ENCODE measurements at places on chromosomes 11 and 22. TPM values are rescaled to one million over a fixed set of nuclear protein-coding genes. Genes with fewer than 3 reads are reported as not detected.
A peak's percentile ranks its signal among the peaks of the same experiment; 100 is the strongest.

GRCh38 chr11:10579700-10580099 lies 11.2 kb upstream of the LYVE1 start:
- no peak for DNase-seq

DNA sequence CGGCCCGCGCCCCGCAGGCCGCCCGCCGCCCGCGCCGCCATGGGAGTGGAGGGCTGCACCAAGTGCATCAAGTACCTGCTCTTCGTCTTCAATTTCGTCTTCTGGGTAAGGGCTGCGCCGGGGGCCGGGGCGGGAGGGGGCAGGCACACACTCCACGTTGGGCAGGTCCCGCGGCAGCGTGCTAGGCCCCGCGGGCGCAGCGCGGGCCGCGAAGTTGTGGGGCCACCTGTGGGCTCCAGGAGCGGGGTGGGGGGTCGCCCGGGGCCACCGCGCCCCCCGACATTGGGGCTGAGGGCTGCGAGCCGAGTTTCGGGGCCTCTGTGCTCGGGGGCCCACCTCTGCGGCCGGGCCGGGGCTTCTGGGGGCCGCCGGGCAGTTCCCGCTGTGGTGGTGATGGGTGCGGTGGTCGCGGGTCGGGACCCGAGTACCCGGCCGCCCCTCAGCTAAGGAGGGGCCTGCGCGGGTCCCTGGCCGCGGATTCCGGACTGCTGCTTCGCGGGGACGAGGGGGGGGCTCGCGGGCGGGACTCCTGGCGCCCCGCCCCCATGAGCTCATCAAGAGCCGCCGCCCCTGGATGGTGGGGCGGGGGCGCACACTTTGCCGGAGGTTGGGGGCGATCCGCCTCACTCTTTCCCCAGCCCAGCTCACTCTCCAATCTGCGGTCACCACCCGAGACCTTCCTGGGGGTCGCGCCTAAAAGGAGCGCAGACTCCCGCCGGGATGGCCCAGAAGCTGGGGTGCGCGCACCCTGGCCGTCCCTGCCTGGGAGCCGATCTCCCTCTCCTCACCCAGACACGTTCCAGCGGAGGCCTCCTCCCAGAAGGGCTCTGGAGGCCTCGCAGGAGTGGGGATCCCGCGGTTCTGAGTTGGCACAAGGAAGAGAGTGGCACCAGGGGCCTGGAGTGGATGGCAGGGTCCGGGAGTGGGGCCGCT lies 667 bp downstream of the CD81 start:
- DNase-seq = peak; percentile 45

DNA sequence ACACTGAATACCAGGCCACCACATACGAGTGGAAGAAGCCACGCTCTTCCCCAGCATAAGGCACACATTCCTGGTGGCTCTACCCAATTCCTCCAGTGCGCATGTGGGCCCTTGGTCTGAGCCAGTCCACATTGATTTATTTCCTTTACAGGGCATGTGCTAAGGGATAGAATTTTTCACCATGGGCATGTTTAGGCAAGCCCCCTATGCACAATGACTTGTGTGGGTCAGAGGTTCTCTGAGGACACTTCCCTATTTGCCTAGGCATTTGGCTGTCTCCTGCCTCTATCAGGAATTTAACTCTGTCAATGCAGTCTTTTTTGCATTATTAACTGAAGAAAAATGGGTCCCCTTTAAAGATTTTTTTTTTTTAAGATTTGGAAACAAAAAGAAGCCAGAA lies 718.1 kb downstream of the NTM start:
- DNase-seq = no peak

GRCh38 chr11:69374946-69375310 lies 81.0 kb downstream of the MYEOV start:
- DNase-seq = no peak

GRCh38 chr22:45830531-45831245 lies 146.3 kb downstream of the WNT7B start:
- peak; percentile 81 for DNase-seq

DNA sequence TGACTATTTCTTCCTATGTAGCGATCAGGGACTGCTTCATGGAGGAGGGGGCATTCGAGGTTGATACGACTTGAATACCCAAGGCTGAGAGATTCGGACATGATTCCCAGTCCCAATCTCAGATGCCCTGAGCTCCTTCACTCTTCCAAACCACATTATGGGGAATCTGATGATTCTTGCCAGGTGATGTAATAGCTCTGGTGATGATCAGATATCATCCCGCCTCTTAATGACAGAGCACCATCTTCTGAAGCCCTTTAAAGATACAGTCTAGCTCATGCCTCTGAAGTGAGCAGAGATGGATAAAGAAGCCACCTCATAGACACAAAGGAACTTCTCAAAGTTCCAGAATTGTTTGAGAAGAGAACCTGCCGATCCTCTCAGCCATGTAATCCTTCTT lies 8.9 kb upstream of the CLMP start:
- no peak for DNase-seq

DNA sequence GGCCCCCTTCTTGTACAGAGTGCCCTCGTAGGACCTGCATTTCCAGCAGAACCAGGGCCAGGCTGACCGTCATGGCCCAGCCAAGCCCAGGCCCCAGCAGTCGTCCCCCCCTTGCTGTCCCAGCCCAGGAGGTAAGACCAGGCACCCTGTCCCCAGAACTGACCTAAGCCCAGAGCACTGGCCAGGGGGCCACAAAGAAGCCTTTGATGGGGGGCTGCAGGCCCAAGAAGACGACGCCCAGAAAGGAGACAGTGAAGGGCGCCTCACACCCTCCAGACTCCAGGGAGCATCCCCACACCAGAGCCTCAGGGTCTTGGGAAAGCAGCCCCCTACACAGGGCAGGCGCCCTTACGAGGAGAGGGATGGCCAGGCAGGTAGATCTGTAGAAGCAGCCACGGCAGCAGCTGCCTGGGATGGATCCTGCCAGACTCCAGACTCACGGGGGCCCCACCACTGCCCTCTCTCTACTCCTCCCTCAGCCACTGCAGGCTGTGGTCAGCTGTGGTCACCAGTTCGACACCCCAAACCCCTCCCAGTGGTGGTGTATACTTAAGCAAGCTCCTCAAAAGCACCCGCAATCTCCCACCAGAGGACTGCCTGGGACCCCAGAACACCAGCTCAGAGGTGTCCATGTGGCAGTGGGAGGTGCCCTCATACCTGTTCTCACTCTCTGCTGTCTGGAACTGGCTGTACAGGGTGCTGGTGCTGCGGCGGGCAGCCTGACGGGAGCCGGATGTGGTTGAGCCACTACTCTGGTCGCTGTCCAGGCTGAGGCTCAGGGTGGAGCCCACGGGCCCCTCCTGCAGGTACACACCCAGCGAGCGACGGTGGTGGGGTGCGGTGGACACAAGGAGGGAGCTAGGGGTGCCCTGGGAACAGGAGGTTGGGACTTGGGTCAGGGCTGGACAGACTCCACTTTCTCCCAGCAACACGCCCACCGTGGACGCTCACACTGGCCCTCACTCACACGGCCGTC lies 27.0 kb downstream of the SBF1 start:
- no peak for DNase-seq

- DNase-seq = no peak
Measured at GRCh38 chr11:61095021-61095420, 7.3 kb upstream of the CD5 start.

DNA sequence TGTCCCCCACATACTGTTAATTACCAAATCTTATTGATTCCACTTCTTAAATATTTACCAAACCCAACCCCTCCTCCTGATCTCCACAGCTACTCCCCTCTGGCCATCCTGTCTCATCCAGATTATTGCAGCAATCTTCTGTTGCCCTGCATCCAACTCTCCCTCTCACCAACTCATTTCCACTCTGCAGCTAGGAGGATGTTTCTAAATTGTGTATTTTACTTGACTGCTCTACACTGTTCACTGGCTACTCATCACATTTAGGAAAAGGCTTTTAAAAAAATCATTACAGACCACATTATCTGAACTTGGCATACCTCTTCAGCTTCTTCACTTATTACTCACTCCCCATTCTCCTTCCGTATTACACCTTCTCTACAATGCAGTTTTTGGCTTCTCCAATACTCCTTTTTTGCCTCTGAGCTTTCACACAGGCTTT lies 117.9 kb downstream of the ATG16L2 start:
- no peak for DNase-seq

DNA sequence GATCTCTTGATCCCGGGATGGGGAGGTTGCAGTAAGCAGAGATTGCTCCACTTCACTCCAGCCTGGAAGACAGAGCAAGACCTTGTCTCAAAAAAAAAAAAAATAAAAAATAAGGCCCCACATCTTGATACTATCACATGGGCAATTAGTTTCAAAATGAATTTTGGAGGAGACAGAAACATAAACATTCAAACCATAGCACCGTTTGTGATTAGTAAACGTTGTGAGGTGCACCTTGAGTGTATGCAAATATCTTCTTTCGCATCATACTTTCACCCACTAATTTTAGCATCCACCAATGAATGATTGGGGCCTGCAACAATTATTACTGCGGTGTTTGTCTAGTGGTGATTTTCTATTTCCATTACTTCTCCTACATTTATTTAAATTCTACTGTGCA lies 11.0 kb upstream of the SPDYC start:
- DNase-seq = no peak

DNA sequence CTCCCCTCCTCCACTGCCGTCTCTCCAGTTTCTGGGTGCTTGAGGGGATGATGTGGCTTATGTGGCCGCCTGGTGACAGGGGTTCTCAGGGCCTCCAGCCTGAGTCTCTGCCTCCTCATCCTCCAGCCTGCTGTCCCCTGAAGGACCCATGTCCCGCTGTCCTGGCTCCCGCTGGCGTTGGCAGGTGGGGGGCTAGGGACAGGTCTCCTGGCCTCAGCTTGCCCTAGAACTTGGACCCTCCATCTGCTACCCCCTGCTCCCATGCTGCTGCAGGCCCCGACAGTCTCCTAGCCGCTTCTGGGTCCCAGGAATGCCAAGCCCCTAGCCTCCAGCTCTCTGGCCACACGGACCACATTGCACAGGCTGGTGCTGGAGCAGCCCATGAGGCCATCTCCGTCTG lies 13.9 kb upstream of the CELSR1 start:
- DNase-seq = no peak

GRCh38 chr11:72179049-72179803 lies 12.7 kb upstream of the FOLR1 start:
- no peak for DNase-seq

DNA sequence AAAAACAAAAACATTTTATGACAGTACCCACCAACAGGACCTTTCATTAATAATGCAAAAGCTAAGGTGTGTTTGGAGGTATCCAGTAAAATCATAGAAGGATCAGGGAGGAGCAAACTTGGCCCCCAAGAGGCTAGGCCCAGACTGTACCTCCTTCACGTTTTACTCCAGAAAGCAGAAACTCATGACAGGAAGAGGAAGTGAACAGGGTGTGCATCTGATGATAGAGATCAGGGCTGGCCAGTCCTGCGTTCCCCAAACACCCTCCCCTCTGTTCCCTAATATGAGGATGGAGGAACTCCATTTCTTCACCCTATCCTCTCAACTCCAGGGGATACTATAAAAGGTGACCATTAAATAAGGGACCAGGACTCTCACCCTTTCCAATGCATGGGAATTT lies 10.2 kb upstream of the MS4A12 start:
- no peak for DNase-seq

DNA sequence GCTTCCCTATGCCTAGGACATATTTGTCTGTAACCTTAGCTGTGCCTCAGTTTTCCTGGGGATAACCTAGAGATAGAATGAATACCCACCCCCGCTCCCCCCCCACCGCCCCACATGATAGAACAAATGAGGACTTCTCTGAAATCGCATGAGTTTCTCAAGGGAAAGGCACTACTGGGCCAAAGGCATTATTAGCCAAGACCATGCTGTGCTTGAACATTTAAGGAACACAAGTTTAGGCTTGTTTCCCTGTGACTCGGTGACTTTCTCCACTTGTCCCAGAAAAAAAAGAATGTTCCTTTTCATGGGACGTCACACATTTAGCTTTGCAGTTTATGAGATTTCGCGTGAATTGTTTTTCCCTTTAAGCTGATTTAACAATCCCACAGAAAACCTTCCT lies 51.4 kb upstream of the CRTAM start:
- DNase-seq = no peak

- DNase-seq = no peak
Measured at GRCh38 chr22:35521358-35522224, 19.0 kb upstream of the RASD2 start.

- DNase-seq = no peak
Measured at GRCh38 chr22:20511578-20512229, 4.3 kb downstream of the MED15 start.

- DNase-seq = peak; percentile 43
Measured at GRCh38 chr11:19553683-19554333, 158.8 kb upstream of the NAV2 start.

DNA sequence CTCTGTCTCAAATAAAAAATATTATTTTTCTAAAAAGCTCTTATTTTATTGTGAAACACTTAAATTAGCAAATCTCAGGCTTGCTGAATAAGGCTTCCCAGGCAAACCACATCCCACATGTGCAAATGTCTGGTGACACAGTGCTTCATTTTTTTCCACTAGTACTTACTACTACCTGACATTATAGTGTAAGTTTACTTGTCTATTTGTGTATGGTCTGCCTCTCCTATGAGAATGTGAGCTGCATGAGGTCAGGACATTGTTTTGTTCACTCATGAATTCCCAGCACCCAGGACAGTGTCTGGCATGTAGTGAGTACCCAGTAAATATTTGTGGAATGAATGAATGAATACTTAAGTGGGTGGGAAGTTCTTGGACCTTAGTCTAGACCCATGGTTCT lies 103.1 kb downstream of the PTPRJ start:
- no peak for DNase-seq

GRCh38 chr11:69122630-69123431 lies 32.9 kb upstream of the SMIM38 start:
- peak; percentile 58 for DNase-seq

DNA sequence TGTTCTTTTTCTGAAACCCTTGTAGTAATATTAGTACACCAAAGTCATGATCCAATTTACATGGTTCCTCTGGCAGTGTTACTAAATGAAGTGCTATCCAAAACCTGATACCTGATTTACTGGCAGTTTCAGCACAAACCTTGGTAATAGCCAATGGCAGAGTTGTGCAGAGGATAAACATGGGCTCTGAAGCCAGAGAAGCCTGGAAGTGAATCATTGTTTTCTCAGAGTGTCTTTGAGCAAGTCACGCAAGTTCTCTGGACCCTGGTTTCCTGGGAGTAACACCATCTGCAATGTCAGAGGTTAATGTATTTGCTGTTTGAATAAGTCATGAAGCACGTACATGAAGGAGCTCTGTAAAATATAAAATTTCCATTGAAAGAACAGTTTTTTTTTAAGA lies 222.3 kb upstream of the NARS2 start:
- DNase-seq = peak; percentile 96

Gene TIMP3
- total RNA-seq = 145 TPM

Gene MB
- not detected for total RNA-seq

Gene RASD2
- total RNA-seq = under 0.01 TPM

Gene VPREB1
- total RNA-seq = not detected

Gene MCAT
- 8.5 TPM for total RNA-seq

Gene INTS4
- 32.4 TPM for total RNA-seq

Gene KRTAP5-9
- not detected for total RNA-seq

Gene OR10D3
- total RNA-seq = not detected

Gene SLN
- not detected for total RNA-seq

Gene CCDC134
- total RNA-seq = 13.7 TPM

Gene SEPTIN5
- total RNA-seq = 25.8 TPM

Gene BIK
- total RNA-seq = not detected
